ENCODE measurements at places on chromosomes 3 and 15.
A peak's percentile ranks its signal among the peaks of the same experiment; 100 is the strongest.

DNA sequence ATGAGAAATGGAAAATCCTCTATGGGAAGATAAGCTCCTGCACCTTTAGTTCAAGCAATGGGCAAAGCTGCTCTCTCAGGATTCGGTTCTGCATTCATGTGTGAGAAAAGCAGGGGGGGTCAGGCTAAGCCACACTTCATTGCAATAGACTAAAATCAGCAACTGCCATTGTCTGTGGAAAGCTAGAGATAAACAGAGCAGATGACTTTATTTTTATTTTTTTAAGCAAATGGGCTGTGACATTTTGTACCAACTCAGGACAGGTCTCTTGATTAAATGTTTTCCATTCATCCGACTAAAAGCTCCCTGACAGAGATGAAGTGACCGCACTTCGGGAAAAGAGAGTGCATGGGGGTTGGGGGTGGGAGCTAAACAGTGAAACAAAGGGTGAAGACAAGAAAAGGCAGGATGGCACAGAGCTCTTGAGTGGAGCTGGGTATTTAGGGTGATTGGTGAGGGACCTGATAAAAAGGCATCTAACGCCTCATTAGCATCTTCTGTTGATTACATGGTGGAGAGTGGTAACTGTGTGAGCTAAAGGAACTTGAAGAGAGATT lies 987.4 kb downstream of the TUSC7 start:
- H3K4me3 ChIP-seq, result no peak overlapping the region
- H3K36me3 ChIP-seq, result no peaks in the 10 kb centered on the region
- no peak overlapping the region for H3K27ac ChIP-seq
- no peaks in the 10 kb centered on the region for H3K4me1 ChIP-seq

DNA sequence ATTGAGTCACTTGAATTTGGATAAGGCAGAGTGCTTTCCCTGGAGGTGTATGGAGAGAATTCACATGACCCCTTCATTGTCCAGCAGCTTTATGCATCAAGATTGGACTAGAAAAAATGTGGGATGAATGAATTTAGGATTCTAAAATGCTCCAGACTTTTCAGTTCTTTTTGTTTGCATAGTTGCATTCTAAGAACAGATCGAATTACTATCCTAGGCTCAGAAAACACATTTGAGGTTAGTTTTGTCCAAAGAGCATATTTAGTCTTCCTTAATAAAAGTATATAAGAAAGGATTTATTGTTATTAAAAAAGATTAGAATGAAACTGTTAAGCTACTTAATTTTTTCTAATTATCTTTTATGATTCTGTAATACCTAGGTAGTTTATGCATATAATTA lies 127.4 kb downstream of the UBE2E2 start:
- H3K4me3 ChIP-seq, result no peak overlapping the region

- H3K27ac ChIP-seq, result no peak overlapping the region
- no peak for DNase-seq
- H3K4me3 ChIP-seq, result no peak overlapping the region
- H3K36me3 ChIP-seq, result no peaks in the 10 kb centered on the region
Observed at GRCh38 chr3:111485086-111485485, 56.9 kb upstream of the CD96 start.

- no peaks in the 10 kb centered on the region for H3K27me3 ChIP-seq
- peaks cover 4% of the 10 kb centered on the region for H3K36me3 ChIP-seq
Observed at GRCh38 chr3:183924956-183925355, 40.3 kb upstream of the PARL start.

- peaks cover 13% of the 10 kb centered on the region for H3K27me3 ChIP-seq
- H3K36me3 ChIP-seq, result no peaks in the 10 kb centered on the region
- DNase-seq, result no peak
- no peak overlapping the region for H3K4me3 ChIP-seq
- H3K4me1 ChIP-seq, result no peaks in the 10 kb centered on the region
Observed at GRCh38 chr3:171744158-171744741, 66.0 kb downstream of the PLD1 start.

DNA sequence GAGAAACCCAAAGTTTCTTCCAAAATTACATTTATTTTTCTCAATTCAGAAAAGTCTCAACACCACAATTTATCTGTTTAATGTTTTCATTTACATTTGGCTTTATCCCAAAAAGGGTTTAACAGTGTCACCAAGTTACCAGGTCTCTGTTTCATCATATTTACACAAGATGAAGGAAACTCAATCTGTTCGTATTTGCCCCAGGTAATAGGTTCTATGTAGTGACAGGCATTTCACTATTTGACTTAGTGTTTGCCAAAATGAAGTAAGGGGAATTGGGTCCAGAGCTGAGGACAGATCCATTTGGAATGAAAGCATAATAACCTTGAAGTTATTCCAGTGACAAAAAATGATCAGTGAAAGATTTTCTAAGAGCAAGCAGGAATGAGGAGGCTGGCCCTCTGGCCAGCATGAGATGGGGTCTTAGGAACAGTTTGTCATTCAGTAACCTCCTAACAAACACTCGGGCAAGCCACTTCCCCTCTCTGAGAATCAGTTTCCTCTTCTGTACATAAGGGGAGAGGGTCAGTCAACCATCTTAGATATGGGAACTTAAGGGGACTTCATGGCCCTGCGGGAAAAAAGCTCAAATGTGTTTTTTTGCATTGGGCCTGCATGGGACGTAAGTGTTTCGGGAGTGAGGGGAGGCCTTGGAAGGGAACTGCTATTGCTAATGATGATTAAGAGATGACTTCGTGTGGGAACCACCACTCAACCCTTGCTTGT lies 31.8 kb downstream of the UMPS start:
- H3K4me1 ChIP-seq, result peaks cover 13% of the 10 kb centered on the region
- no peak overlapping the region for H3K4me3 ChIP-seq
- H3K27ac ChIP-seq, result no peak overlapping the region
- DNase-seq, result no peak
- no peaks in the 10 kb centered on the region for H3K36me3 ChIP-seq
- peaks cover 3% of the 10 kb centered on the region for H3K27me3 ChIP-seq

DNA sequence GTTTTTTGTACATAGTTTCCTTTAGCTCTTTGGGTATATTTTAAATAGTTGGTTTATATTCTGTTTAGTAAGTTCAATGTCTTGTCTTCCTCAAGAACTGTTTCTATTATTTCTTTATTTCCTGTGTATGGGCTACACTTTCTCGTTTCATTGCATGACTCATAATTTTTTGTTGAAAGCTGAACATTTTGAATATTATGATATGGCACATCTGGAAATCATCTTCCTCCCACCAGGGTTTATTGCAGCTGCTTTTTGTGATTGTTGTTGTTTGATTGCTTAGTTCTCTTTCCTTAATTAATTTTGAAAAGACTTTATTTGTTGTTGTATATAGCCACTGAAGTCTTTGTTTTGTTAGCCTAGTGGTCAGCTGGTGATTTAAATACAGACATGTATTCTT lies 43.8 kb downstream of the LSM3 start:
- H3K4me3 ChIP-seq, result no peak overlapping the region
- peaks cover 6% of the 10 kb centered on the region for H3K4me1 ChIP-seq
- peaks cover 11% of the 10 kb centered on the region for H3K27me3 ChIP-seq
- H3K27ac ChIP-seq, result no peak overlapping the region
- no peak for DNase-seq

GRCh38 chr3:196341137-196341536 lies 2.9 kb upstream of the TM4SF19 start:
- no peak for DNase-seq
- H3K4me3 ChIP-seq, result no peak overlapping the region
- peaks cover 2% of the 10 kb centered on the region for H3K27me3 ChIP-seq
- H3K4me1 ChIP-seq, result peaks cover 10% of the 10 kb centered on the region

- H3K36me3 ChIP-seq, result peaks cover 2% of the 10 kb centered on the region
- peaks cover 20% of the 10 kb centered on the region for H3K4me1 ChIP-seq
- H3K27me3 ChIP-seq, result peaks cover 2% of the 10 kb centered on the region
Observed at GRCh38 chr3:192957441-192958021, 39.9 kb upstream of the MB21D2 start.

DNA sequence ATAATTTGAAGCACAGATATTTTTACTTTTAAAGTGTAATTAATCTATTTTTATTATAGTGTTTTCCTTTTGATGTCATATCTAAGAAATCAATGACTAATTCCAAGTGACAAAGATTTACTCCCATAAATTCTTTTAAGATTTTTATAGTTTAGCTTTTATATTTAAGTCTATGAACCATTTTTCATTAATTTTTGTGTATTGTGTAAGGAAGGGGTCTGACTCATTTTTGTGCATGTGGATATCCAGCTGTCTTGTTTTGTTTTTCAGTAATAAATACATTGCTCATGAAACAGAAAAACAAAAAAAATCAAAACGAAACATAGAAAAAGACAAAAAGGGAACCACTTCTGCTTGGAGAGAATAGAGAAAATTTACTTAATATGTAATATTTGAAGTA lies 145.1 kb downstream of the EPHA6 start:
- H3K36me3 ChIP-seq, result no peaks in the 10 kb centered on the region
- DNase-seq, result no peak
- no peak overlapping the region for H3K27ac ChIP-seq
- no peak overlapping the region for H3K4me3 ChIP-seq

DNA sequence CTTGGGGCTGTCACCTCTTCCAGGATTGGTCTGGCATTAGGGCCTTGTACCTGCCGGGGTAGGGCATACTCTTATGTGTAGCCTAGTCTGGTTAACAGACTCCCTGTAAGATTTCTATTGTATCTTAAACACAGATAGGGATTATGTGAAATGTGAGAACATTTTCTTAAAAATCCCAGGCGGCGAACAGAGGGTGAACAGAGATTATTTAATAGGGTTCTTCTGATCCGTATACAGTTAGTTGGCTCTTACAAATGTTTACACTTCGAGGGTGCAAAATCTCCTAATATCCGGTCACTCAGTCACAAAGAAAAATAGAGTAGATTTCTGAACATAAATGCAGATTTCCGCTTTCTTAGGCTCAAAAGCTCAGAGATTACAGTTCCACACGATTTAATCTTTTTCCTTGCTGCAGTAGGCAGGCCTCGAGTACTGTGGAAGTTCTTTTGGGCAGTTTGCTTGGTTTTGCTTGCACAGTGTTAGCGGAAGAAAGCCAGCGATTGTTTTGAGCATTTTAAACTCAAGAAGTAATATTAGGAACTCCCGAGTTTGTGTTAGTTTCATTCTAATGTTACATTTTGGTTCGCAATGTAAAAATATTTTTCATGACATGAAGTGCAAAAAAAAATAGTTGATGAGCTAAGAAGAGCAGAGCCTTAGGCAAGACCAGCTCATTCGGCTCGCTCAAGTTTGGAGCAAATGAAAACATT lies 993 bp downstream of the PLCL2 start:
- H3K27ac ChIP-seq, result peak overlapping the region; percentile 82
- no peaks in the 10 kb centered on the region for H3K27me3 ChIP-seq
- no peaks in the 10 kb centered on the region for H3K36me3 ChIP-seq
- DNase-seq, result no peak
- H3K4me1 ChIP-seq, result peaks cover 40% of the 10 kb centered on the region
- H3K4me3 ChIP-seq, result peak overlapping the region; percentile 90

- peaks cover 7% of the 10 kb centered on the region for H3K4me1 ChIP-seq
- peak; percentile 85 for DNase-seq
- no peak overlapping the region for H3K27ac ChIP-seq
Observed at GRCh38 chr3:127547761-127548605, 42.5 kb downstream of the TPRA1 start.

DNA sequence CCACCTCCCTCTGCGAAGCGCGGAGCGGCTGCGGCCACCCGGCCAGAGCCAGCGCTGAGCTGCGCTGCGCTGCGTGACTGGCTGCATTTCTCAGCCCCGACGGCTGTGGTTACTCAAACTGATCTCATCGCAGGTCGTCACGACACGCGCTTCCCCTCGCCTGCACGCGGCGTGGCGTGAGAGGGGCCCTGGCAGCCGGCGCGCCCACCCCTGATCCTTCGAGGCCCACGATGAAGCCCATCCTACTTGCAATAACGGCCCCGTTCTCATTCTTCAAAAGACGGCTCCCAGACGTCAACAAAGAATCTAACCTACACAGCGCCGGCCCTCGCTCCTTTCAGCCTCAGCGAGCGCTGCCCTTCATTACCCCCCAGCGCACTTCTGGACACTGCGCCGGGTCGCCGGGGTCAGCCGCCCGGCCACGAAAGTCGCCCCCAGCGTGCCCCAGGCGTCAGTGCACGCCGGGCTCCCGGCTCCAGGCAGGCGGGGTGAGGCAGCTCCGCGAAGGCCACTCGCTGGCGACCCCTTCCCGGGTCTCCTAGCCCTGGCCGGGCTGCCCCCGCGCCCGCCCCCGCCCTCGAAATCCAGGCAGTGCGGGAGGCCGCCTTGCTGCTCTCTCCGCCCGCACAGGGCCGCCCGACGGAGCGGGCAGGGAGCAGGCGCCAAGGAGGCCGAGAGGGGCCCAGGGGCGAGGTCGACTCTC lies 9.9 kb upstream of the LEKR1 start:
- peak; percentile 33 for DNase-seq
- H3K4me1 ChIP-seq, result peaks cover 49% of the 10 kb centered on the region
- H3K4me3 ChIP-seq, result peak overlapping the region; percentile 86
- H3K27me3 ChIP-seq, result no peaks in the 10 kb centered on the region
- peaks cover 8% of the 10 kb centered on the region for H3K36me3 ChIP-seq

DNA sequence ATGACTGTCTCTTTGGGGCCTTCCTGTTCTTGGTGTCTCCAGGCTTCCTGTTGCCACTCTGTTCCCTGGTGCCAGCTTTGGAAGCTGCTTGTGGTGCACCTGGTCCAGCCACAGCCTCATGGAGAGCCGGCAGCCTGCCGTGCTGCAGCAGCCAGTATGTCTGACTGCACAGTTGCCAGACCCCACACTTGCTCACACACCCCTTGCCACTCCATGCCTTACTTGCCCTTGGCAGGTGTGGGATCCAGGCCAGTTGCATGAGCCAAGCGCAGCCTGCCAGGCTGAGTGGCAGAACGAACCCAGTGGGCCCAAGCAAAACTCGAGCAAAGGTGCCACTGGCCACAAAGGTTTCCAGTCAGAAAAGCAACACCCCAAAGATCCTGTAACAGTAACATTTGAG lies 309.2 kb downstream of the DOCK3 start:
- H3K4me3 ChIP-seq, result no peak overlapping the region
- DNase-seq, result no peak
- H3K27me3 ChIP-seq, result no peaks in the 10 kb centered on the region
- H3K4me1 ChIP-seq, result no peaks in the 10 kb centered on the region

GRCh38 chr3:67028001-67028784 lies 30.1 kb downstream of the KBTBD8 start:
- H3K27me3 ChIP-seq, result no peaks in the 10 kb centered on the region
- H3K4me3 ChIP-seq, result no peak overlapping the region
- no peaks in the 10 kb centered on the region for H3K36me3 ChIP-seq
- H3K4me1 ChIP-seq, result peaks cover 15% of the 10 kb centered on the region
- no peak for DNase-seq
- no peak overlapping the region for H3K27ac ChIP-seq

GRCh38 chr3:71225951-71226564 lies 357.5 kb downstream of the FOXP1 start:
- DNase-seq, result peak; percentile 23
- peak overlapping the region; percentile 88 for H3K4me3 ChIP-seq
- H3K27me3 ChIP-seq, result peaks cover 4% of the 10 kb centered on the region

DNA sequence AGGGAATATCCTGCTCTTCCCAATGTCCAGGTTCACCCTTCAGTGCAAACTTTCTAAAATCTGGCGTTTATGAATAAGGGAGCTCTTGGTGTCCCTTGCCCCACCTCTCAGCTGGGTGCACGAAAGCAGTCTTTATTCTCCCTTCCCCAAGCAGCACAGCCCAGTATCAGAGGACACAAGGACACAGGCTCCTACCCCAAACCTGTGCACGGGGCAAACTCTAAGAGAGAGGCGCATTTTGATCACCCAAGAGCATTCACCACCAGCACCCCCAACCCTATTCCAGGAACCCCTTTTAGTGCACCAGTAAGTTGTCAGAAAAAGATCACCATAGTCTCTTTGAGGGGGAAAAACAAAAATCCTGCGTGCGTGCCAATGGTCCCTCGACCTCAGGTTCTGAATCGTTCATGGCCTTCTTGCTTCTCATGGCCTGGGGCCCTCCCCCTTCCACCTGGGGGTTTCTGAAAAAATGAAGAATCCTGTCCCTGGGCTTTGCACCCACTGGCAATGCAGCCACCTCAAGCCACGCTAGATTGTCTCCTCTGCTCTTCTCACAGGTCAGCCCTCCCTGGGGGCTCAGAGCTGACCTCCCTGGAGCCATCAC lies 78.9 kb downstream of the FAM174B start:
- no peaks in the 10 kb centered on the region for H3K36me3 ChIP-seq
- peaks cover 7% of the 10 kb centered on the region for H3K27me3 ChIP-seq
- no peak for DNase-seq
- no peak overlapping the region for H3K4me3 ChIP-seq
